ENCODE measurements at places on chromosomes 3 and 15.

- no peak for DNase-seq
These were observed 71.1 kb upstream of the CCNL1 start for GRCh38 chr3:157231071-157231470.

DNA sequence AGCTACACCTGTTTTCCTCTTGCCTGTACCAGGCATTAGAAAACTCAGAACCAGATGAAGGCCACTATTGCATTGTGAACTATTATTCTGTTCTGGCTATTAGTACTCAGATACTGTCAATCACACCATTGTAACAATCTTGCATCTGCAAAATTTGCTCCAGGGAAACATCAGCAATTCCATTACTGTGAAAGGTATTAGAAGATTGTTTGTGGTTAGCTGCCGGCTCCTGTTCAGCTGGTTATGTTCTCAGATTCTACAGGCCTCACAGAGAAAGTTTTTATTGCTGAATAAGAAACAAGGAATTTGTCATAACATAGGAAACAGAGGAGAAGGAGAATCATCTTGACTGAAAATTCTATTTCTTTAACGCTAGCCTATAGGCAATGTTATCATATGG lies 179.9 kb downstream of the PLOD2 start:
- no peak for DNase-seq

- DNase-seq = no peak
These were observed 21.5 kb downstream of the C2CD4A start for GRCh38 chr15:62088353-62088693.

DNA sequence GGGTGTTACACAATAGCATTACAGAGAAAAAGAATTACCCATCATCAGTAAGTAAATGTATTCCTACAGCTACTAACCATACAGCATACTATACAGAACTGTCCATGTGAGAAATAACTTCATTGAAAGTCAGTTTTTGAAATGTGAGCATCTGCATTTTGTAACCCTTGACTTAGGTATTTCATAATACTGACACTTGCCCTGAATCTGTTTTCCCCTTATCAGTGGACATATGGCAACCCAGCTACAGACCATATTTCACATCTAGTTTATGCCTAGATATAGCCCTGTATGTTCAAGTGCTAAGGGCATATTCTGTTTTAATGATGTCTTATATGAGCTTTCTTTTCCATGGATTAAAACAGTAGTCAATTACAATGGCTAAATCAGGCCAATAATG lies 297.6 kb downstream of the TBC1D5 start:
- no peak for DNase-seq

DNA sequence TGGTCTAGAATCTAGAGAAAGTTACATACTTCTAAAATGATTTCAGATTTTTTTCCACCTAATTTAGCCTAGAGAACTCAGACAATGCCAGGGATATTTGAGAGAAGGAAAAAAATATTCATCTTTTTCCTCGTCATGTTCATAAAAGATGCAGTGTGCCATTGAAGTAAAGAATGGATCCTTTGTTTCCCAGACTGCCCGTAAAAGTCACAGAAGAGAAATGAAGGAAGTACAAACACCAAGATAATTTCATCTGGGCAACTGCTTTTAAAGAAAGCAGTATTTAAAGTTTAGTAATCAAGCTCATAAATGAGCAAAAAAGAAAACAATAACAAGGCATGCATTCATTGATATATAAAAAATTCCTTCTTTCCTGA lies 47.2 kb downstream of the TTC23 start:
- DNase-seq = no peak

DNA sequence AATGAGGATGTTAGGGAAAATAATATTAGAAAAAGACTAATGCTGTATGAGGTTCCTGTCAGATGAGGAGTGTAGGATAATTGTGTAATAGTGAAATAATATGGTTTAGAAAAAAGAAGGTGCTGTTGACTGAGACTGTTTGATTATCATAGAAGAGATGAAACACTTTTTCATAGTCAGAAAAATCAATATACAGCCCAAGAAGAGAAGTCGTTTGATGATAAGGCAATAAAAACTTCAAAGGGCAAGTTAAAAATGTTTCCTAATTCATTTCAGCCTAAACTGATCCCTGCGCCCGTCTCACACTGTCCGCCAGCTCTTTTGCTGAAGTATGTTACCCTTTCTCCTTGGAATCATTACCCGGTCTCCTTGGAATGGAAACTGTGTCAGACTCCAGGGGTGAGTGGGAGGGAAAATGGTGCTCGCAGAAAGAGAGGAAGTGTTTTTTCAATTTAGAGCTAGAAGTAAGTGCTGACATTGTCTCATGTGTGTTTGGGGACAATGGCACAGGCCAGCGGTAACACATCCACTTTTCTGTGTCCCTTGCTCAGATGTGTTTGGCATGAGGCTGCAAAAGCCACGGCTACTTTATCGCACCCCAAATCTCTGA lies 23.6 kb downstream of the DUT start:
- no peak for DNase-seq

- no peak for DNase-seq
These were observed 61.0 kb upstream of the ANKRD28 start for GRCh38 chr3:15858547-15859506.

DNA sequence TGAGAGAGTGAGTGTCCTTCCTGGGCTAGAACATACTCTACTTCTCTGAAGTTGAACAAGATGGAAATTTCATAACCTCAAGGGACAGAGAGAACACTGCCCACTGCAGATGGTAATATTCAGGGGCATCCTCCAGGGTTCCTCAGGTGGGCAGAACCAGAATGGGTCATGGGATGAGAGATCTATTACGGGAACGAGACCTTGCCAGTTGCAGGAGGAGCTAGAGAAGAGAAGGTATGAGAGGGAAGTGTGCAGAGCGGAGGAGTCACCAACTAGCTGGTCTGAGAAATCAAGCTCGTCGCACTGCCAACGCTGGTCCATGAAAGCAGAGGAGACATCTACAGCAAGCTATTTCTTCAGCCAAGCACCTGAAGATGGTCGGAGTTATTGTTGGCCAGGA lies 184.7 kb downstream of the TJP1 start:
- no peak for DNase-seq

- no peak for DNase-seq
These were observed 576.3 kb upstream of the NECTIN3 start for GRCh38 chr3:110495201-110495927.

DNA sequence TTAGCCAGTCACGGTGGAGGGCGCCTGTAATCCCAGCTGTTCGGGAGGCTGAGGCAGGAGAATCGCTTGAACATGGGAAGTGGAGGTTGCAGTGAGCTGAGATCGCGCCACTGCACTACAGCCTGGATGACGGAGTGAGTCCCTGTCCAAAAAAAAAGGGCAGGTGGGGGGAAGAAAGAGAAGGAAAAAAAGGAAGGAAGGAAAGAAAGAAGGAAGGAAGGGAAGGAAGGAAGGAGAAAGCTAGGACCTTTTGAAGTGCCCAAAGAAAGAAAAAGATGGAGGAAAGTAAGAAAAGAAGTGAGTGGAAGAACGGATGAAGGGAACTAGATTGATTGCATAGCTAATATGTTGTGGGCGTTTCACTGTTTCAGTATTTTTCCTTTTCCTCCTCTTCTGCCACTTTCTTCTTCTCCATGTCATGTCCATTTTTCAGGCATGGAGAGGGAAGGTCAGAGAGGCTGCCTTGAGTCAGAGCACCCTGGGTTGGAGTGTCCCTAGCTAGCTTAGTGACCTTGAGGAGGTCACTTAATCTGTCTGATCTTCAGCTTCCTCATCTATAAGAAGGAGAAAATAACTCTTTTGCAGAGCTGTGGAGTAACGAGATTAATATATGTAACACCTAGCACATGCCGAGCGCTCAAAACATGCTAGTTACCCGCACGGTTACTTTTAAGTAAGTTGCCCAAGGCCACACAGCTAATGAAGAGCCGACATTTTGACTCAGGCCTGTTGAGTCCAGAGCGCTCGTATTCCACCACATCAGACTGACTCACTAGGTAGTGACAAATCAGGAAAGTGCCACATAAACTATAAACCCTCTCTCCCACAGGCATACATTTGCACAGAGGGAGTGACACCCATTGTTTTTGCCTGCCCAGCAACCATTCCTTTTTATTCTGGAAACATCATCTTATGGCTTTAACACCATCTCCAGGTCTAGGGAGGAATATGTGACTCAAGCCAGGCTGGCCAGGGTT lies 42.2 kb downstream of the BHLHE40 start:
- no peak for DNase-seq

DNA sequence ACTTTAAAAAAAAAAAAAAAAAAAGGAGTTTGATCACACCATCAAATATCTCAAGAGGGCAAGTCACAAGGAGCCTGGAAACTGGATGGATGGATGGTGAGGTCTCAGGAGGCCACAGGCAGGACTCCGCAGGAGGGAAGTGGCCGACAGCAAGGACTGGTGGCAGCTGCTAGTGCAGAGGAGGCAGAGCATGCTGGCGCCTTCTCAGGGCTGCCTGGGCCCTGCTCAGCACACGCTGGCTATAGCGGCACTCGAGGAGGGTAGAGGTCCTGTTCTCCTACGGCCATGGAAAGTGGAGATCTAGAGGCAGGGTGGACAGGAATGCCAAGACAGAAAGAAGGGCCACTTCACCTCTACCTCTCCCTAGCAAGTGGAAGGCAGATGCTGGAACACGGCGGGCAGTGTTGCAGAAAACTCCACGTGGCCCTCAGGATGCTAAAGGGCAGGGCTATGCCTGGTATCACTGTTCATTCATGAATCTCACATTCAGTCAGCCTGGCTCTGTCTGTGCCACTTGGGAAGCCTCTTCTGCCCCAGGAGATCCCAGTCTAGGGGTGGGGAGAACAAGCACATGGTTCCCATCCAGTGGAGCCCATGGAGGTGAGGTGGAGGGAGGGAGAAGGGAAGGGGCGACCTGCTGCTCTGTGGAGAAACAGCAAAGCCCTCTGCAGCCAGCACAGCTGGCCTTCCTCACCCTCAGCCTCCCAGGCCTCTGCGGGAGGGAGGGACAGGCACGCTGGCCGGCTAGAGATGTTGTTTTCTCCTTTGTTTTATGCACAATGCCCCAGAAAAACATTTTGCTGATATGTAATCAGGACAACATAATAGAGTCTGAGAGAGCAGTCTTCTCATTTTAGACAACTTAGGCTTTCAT lies 71.0 kb downstream of the OXNAD1 start:
- DNase-seq = no peak

GRCh38 chr15:62026487-62027262 lies 33.6 kb downstream of the VPS13C start:
- no peak for DNase-seq

DNA sequence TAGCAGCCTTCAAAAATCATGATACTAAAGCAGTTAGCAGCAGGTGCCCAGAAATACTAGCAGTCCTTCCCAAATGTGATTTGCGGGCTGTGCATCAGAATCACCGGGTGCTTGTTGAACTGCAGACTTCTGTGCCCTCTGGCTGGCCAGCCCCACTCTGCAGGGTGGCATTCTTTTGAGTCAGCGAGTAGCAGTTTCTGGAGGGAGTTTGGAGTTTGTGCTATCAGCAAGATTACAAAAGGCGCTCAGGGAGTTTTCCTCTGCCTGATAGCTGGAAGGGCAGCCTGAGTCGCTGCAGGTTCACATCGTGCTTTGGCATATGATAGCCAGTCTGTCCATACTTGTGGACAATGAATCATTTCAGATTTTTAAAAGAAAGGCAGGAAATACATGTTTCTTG lies 57.6 kb downstream of the CLDN11 start:
- no peak for DNase-seq

- no peak for DNase-seq
These were observed 65.6 kb downstream of the SLC6A6 start for GRCh38 chr3:14467814-14468620.
